ENCODE measurements at places on chromosomes 12 and 14. TPM values are rescaled to one million over a fixed set of nuclear protein-coding genes. Genes with fewer than 3 reads are reported as not detected.

The SELPLG gene
- 163 TPM for total RNA-seq

The GPR132 gene
- total RNA-seq, result 43.5 TPM

The ALDH1L2 gene
- total RNA-seq, result 1.2 TPM

The DNAH10 gene
- 0.34 TPM for total RNA-seq

The GNS gene
- 32.0 TPM for total RNA-seq

The PARPBP gene
- total RNA-seq, result 20.5 TPM

The CD69 gene
- 111 TPM for total RNA-seq

The KRT71 gene
- total RNA-seq, result not detected

The APOF gene
- total RNA-seq, result not detected

The PZP gene
- total RNA-seq, result not detected

The CCDC88C gene
- 209 TPM for total RNA-seq

The TUBA1C gene
- total RNA-seq, result 168 TPM

The MEG3 gene
- total RNA-seq, result not detected

Measured in activated naive CD8-positive, alpha-beta T cell treated with anti-CD3 and anti-CD28 coated beads, Interleukin-2, amount 10 ng/mL, durations not matched to agents 7 days and 5 days (primary cell).